Mucosa of descending colon (tissue), 3 donors: ENCODE measurements at places on chromosomes 4 and X.

GRCh38 chr4:166065324-166065723 lies 192.3 kb downstream of the TLL1 start:
- no peak for DNase-seq

DNA sequence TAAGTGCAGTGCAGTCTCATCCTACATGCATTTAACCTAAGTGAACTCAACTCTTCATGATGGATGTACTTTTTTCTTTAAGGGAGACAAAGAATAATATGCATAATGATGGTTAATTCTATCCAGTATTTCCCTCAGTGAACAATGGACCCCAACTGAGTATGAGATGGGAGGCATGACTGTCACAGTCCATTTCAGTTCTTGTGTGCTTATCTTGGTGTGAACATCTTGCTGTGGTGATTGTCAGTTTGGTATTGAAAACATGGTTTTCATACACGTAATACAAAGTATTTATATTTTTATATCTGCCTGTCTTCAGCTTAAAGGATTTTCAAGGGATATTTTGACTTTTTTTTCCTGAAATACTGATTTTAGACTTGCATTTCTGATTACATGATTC lies 72.0 kb upstream of the NDUFC1 start:
- DNase-seq = no peak

GRCh38 chr4:119550857-119551532 lies 77.6 kb downstream of the PDE5A start:
- DNase-seq = no peak

- DNase-seq = no peak
Measured at GRCh38 chr4:110982486-110982885, 359.6 kb upstream of the PITX2 start.

DNA sequence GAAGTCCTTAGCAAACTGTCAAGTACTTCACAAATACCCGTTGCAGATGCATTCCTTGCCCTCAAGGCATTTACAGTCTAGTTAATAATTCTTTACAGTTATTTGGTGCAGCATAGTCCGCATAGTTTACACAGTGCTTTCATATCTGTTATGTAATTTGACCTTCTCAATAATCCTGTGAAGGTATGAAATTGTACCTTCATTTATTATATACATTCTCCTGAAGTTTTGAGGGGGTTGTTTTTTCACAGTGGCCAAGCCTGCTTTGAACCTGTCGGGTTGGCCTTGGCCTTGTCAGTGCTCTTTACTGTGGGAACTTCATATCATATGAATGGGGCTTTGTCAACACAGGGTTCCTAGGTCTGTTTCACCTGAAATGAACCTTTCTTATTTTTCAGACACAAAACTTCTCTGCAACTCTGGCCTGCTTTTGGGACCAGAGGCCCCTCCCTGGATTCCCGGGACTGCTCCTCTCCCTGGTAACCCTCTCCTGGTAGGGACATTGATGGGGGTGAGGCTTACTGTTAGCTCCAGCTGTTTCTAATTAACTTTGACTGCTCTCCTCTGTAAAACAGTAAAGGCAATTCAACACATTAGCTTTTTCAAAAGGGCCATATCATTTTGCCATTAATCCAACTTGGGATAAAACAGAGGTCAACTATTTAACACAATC lies 9.1 kb downstream of the IGFBP7 start:
- DNase-seq = no peak

DNA sequence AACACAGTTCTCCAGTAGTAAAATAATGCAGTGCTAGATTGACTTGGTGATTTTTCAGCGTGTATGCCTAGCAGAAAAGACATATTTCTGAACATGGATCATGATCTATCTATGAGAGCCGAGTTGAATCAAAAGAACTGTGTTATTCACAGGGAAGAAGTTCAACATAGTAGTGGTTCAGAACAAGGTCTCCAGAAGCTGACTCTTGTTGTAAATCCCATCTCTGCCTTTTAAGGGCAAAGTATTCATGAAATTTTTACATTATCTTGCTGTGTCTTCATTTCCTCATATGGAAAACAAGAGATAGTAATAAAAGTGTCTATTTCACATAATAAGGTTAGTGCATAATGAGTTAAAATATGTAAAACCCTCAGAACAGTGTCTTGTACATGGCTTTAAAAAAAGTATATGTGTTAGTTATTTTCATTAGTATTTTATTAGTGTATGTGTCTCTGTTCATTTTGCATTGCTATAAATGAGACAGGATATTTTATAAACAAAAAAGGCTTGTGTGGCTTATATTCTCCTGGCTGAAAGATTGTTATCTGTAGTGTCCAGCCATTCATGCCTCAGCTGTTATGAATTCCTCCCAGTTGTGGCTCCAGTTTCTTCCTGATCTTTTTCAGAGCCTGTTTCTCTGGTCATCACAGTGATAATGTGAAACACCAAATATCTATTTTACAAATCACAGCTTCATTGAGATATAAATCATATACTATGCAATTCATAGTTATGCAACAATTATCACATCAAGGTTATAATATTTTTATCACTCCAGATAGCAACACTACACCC lies 1351.2 kb downstream of the STIM2 start:
- no peak for DNase-seq

DNA sequence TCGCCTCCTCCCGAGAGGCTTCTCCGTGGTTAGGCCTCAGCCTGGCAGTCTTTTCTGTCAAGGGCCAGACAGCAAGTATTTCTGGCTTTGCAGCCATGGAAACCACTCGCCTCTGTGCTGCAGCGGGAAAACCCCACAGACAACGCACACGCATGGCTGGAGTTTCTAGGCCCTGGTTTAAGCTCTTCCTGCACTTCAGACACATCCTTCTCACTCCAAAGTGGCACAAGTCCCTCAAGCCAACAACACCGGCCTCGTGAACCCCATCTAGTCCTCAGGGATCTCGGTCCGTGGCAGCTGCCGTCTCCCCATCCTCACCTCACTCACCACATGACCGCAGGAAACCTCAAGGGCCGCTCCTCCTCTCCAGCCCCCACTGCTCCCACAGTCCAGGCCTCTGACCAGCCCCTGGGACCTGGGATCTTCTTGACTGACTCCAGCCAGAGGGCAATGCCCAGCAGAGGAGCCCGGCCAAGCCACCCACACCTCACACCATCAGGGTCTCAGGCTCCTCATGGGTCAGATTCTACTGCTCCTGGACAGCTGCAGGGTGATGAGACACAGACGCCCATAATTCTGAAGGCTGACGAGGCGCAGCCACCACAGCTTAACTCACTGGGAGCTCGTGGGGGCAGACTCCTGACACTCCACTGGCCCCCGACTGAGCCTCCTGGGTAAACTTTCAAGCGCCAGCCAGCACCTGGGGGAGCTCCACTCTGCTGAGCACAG lies 21.7 kb downstream of the LETM1 start:
- DNase-seq = no peak

- DNase-seq = no peak
Measured at GRCh38 chr4:146338512-146338911, 124.2 kb downstream of the REELD1 start.

GRCh38 chr4:175773566-175773965 lies 38.5 kb downstream of the GPM6A start:
- DNase-seq = no peak

DNA sequence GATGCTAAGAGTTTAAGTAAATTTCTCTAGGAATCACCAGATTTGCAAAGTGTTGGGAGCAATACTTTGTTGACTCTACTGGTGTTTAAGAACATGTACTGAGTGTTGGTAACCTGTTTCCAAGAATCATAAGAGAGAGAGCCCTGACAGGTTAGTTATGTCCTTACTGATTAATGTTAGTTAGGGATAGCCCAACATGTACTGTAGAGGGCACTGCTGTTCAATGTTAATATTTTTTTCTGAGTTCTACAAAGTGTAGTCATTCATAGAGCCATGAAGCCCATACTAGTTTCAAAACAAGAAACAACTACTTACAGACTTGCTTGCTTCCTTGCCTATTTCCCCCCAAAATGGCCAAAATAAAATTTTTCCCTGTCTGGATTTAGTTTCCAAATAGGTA lies 11.9 kb downstream of the TMPRSS11D start:
- no peak for DNase-seq

GRCh38 chr4:41619161-41619560 lies 81.2 kb downstream of the LIMCH1 start:
- DNase-seq = no peak

- no peak for DNase-seq
Measured at GRCh38 chr4:123496421-123496820, 99.8 kb downstream of the SPRY1 start.

DNA sequence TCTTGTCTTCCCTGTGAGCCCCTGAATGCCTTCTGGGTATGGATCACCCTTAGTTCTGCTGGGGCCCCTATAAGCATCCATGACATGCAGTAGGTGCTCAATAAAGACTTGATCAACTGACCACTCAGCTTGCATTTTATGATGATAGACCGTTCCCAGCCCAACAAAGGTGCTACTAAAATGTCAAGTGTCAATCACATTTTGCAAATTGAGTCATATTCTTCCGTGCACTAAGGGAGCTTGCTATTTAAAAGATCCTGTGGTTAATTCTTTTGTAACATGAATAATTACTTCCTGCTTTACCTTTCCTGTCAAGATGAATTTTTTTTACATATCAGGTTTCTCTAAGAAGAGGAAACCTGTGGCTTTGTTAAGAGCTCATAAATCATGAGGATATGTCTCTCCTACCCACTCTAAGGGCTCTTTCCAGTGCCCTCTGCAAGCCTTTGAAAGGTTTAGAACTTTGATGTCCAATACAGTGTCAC lies 47.6 kb downstream of the SH3KBP1 start:
- no peak for DNase-seq

GRCh38 chr4:159706704-159707103 lies 603.8 kb downstream of the RAPGEF2 start:
- DNase-seq = no peak

DNA sequence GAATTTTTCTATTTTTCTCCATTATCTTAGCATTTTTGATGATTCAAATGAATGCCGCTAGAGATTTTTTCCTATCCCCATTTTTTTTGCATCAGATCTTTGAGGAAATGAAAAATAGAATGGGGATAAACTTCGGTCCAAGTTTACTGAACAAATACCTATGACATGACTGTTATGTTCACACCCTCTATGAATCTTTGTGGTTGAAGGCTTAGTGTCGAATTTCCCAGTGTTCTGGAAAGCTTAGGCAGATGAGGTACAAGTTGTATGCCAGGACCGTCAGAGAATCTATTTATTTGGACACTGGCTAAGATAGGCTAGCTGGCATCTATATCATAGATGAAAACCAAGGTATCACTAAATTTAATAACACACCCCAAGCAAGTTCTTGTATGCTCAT lies 123.4 kb downstream of the SPCS3 start:
- no peak for DNase-seq

DNA sequence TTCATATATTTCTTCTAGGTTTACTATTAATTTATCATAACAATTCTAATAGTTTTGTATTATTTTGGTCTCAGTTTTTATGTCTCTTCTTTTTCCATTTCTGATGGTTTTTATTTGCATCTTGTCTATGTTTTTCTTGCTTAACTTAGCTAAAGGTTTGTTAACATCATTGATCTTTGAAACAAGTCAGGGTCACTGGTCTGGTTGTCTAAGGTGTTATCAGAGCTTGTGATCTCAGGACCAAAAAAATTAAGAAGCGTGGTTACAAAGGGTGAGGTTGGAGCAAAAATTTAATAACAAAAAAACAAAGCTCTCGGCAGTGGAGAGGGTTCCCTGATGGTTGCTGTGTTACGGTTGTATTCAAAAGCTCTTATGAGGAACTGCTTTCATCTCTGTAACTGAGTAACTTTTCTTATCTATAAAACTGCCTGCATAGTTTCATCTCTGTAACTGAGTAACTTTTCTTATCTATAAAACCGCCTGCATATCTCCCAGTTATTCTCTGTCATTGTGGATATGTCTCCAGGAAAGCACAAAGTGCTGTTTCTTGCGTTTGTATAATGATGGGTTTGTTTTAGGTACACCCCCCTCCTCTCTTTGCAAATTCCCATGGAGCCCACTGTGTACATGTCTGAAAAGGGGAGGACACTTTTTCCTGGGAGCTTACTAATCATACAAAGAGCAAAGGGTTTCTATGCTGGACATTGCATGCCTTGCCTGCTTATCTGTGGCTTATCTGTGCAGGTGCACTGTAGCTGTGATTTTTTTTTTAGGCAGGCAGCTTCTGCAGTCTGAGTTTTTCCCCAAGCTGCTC lies 62.4 kb upstream of the UGT2B15 start:
- DNase-seq = no peak

DNA sequence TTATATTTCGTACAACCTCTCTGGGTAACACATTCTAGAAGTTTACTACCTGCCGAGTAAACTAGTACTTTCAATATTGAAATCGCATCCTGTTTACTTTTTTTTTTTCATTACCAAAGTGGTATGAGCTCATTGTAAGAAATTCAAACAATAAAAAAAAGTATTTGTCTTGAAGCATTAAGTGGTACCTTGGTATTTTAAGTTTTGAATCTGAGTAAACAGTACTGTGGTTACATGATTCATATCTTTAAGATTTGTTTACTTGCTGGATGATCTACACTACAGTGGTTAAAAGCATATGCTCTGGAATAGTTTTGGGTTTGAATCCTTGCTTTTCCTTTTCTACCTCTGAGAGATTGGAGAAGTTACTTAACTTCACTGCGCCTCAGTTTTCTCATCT lies 3.8 kb upstream of the MMGT1 start:
- DNase-seq = no peak

- DNase-seq = peak; percentile 54
Measured at GRCh38 chrX:103248553-103248952, 6.4 kb downstream of the TCEAL8 start.

DNA sequence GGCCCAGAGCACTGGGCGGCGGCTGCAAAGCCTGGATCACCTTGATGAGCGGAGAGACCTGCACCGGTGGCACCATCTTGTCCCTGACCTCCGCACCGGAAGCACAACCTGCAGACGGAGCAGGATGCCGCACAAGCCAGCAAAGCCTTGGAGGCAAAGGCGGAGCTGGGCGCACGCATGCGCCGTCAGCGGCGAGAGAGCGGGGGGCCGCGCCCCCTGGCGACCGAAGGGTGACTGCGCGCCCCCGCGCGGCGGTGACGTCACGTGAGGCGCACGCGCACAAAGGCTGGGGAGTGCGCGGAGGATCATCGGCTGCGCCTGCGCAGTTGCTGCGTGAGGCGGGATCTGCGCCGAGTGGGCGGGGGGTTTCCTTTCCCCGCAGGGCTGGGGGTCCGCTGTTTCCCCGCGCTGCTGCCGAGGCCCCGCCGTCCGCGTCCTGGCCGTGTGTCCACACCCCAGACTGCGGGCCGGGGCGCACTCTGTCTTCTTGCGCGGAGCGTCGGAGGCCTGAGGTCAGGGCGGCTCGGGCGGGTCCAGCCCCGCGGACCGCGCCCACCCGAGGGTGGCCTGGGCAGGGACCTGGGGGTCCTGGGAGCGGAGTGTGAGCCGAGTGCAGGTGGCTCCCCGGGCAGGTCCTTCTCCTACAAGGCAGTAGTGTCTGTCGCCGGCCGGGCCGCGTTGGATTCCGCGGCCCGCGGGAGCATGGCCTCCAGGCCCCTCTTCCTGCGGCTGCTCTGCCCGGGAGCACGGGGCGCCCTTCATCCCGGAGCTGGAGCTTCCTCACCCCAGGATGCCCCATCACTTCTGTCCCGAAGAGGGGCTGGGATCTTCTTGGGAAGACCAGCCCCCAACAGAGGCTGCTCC lies at the start of the genes ATP5ME and MYL5:
ATP5ME (minus strand) TSS at position 105 of the 864 bp plus-strand sequence; CDS start at position 76, 29 bp downstream.
MYL5 (plus strand) TSS at position 371 of the 864 bp plus-strand sequence. CDS start 3,485 bp downstream, outside the sequence.
- DNase-seq = peak; percentile 99

DNA sequence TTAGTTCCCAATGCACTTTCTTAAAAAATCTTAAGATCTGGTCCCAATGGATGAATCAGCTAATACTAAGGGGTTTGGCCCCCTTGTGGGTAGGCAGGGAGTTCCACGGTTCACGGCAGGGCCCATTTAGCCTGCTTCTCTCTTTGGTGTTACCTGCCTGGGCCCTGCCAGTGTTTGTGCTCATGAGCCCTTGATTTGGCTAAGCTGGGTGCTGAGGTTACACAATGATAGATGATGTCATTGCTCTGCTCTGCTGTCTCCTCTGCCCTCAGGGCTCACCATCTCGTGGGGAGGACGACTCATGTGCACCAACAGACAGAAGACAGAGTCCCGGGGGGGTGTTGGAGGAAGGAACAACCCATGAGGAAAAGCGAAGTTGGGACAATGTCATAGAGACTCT lies 24.4 kb downstream of the RTL5 start:
- no peak for DNase-seq
